ENCODE measurements at places on chromosomes 11 and 22.

- no peak for DNase-seq
These were observed 9.8 kb downstream of the LRRC55 start for GRCh38 chr11:57191311-57192219.

- no peak for DNase-seq
These were observed 17.9 kb downstream of the IGLL1 start for GRCh38 chr22:23562186-23562585.

- DNase-seq = no peak
These were observed 149.1 kb upstream of the SOX6 start for GRCh38 chr11:16505481-16505880.

GRCh38 chr11:115981104-115981481 is 476.9 kb upstream of the CADM1 start:
- DNase-seq = no peak

DNA sequence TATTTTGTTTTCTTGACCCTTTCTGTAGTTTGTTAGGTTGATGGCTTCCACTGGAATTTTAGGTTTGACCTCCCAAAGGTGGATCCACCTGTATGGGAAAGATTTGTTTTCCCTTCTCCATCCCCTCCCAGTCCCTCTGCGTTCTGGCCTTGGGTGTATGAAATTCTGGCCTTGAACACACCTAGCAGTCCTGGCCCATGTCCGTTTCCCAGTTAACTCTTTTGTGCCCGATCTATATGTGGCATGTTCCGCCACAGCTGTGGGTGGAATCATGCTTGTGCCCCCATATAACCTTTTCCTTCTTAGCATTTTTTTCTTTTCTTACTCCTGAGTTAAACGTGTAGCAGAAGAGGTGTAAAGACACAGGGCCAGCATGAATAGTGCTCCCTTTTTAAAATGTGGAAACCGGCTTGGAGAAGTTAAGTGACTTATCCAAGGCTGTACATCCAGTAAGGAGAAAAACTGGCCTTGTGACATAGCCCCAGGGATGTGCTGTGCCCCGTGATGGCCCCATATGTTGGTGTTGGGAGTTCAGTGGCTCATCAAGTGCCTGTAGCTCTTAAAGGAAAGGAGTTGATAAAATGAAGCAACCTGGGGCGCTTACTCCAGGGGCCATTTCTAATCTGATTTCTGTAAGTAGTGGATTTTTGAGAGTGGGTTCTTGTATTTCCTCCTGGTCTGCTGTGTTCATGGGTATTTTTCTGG is 39.3 kb downstream of the ZNRF3 start:
- DNase-seq = no peak

- no peak for DNase-seq
These were observed 426.8 kb downstream of the TBC1D22A start for GRCh38 chr22:47189056-47189916.

GRCh38 chr11:11618973-11619435 is 2.8 kb downstream of the GALNT18 start:
- DNase-seq = no peak

GRCh38 chr11:104165014-104165413 is 1.1 kb upstream of the PDGFD start:
- no peak for DNase-seq

DNA sequence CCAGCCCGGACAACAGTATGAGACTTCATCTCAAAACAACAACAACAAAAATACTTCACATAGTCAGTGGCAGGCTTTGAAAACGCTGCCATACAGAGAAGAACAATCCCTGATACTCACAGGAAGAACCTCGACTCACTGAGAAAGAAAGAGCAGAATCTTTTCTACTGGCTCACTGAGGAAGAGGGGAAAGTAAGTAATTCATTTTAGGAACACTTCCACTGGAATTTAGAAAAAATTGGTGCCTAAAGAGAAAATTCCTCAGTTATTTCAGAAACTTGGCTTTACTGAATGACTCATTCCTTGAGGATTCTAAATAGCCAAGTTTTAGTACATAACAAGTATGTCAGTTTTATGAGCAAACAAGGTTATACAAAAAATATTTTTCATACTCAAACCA is 12.3 kb downstream of the NARS2 start:
- no peak for DNase-seq

- no peak for DNase-seq
These were observed 3.4 kb downstream of the CTNND1 start for GRCh38 chr11:57764972-57765371.

- no peak for DNase-seq
These were observed 26.1 kb downstream of the SHISAL1 start for GRCh38 chr22:44286646-44287045.

- DNase-seq = no peak
These were observed 615.4 kb upstream of the B3GAT1 start for GRCh38 chr11:135027461-135027860.

GRCh38 chr11:126594921-126595367 is 239.5 kb downstream of the ST3GAL4 start:
- no peak for DNase-seq

- no peak for DNase-seq
These were observed 36.3 kb upstream of the CFAP300 start for GRCh38 chr11:102010776-102011494.

GRCh38 chr11:74739546-74740270 is 8.5 kb upstream of the CHRDL2 start:
- no peak for DNase-seq

DNA sequence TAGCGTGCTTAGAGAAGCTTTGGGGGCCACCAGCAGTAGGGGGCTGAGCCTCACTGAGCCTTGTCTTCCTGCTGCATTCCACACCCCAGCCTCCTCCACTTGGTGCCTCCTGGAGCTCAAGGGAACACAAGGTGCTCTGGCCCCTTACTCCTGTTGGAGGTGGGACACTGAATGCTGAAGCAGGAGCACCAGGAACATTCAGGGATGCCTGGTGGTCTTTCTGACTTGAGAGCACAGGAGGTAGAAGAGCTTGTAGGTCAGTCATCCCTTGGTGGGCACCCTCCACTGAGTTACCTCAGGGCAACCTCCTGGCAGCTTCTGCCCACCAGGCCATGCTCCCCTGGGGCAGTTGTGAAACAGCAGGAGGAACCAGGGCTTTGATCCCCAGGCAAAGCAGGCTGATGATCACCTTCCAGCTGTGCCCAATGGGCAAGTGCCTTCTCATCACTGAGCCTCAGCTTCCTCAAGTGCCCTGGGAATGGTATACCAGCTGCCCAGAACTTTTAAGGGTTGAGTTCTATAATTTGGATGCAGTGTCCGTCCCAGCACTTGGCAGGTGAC is 50.1 kb downstream of the CABIN1 start:
- no peak for DNase-seq

GRCh38 chr11:6746626-6747025 is 25.1 kb downstream of the OR2AG2 start:
- no peak for DNase-seq

- no peak for DNase-seq
These were observed 91.5 kb downstream of the MORC2 start for GRCh38 chr22:30876915-30877553.

DNA sequence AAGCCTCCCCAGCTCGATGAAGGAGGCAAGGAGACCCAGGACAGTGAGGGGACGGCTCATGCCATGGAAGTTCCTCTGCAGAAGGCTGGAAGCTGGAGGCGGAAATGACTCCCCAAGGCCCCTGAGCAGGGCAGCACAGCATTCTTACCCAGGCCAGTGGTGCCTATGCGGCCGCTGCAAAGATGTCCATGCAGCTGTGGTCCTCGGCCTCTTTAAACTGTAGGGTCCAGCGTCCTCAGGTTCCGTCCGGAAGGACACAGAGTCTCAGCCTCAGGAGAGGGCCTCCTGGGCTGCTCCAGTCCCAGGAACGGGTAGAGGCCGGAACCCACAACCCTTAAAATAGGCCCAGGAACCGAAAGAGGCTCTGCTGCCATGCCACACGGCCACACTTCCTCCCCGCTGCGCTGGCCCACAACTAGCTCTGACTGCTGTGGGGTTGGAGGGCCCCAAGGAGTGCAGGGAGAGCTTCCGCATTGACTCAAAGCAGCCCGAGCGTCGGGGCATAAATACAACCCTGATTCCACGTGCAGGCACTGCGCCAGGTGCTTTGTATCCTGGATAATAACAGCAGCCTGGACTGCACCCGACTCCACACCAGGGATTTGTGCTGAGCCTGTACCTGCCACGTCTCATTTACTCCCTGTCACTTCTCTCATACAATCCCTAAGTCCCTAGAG is 5.5 kb downstream of the KIAA0930 start:
- DNase-seq = no peak

DNA sequence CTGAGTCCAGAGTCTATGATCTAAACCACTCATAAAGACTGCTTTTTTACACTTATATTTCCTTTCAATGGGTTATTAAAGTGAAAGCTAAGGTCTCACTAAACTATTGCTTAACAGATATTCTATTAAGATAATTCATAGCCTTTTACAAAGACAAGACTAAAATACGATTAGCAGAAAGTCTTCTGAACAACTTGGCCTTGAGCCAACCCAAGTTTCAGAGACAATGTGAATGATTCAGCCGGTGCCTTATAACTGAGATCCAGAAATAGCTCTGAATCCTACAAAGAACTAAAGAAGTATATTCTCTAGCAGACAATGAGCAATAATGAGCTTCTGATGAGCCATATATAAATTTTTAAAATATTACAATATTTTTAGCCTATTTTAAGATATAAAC is 41.5 kb upstream of the CARD18 start:
- no peak for DNase-seq

DNA sequence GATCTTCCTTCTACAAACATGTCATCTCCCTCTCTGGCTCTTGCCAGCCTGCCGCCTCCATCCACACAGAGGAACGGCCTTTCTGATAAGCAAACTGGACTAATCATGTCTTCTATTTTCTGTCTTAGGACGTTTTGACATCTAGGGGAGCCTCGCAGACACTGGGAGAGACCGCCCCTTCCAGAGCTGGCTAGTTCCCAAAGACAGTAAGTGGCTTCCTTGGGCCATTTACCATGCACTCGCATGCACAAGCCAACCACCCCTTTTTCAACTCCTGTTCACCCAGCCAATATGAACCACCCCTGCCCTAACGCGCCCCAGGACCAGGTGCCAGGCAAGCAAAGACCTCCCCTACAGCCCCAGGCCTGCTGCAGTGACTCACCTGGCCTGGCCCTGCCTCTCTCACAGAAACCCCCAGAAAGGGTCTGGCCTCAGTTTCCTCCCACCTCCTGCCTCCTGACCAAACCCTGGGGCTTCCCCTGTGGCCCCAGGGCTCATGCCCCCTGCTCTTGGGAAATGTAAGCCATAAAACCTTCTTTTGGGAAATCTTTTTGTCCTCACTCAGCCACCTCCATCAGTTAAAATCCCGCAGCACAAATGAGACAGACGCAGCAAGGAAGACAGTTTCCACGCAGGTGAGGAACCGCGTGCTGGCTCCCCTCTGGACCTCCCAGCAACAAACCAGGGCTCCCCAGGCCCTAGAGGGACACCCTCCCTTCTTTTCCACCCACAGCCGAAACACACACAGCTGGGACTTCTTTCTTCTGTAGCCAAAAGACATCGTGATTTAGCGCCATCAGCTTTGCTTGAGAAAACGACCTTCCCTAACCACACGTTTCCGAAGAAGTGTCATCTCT is 38.5 kb downstream of the SHANK2 start:
- no peak for DNase-seq

DNA sequence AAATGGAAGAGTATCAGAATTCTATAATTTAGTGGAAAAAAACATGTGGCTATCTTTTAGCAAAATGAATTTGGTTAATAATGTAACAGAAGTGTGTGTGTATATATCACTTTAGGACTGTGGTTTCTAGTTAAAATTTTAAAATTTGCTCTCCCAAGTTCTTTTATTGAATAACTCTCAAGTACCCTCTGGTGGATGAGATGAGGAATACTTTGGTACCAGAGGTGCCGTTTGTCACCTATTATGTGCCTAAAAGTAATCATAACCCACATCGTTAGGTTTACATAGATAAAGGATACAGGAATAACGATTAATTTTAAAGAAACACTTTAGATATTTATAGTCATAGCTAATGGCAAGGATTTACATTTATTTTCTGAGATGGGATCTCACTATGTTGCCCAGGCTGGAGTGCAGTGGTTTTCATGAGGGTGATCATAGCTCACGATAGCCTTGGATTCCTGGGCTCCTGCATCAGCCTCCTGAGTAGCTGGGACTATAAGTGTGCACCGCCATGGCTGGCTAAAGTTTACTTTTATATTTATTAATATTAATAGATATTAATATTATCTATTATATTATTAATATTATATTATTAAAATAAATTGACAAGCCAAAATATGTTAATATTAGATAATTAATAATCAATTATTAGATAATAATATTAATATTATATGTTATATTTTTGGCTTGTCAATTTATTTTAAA is 66.7 kb upstream of the CAPRIN1 start:
- no peak for DNase-seq

DNA sequence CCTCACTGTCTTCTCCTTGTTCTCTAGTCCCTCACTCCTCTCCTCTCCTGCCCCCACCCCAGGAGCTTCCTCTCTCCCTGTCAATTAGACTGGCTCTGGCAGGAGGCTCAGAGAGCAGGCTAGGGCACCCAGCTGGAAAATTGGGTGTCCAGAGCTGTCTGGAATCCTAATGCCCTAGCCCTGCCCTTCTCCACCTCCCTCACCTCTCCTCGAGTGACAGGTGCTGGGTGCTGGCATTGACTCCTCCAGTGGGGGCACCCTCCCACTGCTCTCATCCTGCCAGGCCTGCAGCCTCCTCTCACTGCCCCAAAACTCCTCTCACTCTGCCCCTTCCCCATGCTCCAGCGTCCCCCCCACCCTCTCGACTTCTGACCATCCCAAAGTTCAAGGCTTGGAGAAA is 68.9 kb downstream of the CYTH4 start:
- DNase-seq = no peak

DNA sequence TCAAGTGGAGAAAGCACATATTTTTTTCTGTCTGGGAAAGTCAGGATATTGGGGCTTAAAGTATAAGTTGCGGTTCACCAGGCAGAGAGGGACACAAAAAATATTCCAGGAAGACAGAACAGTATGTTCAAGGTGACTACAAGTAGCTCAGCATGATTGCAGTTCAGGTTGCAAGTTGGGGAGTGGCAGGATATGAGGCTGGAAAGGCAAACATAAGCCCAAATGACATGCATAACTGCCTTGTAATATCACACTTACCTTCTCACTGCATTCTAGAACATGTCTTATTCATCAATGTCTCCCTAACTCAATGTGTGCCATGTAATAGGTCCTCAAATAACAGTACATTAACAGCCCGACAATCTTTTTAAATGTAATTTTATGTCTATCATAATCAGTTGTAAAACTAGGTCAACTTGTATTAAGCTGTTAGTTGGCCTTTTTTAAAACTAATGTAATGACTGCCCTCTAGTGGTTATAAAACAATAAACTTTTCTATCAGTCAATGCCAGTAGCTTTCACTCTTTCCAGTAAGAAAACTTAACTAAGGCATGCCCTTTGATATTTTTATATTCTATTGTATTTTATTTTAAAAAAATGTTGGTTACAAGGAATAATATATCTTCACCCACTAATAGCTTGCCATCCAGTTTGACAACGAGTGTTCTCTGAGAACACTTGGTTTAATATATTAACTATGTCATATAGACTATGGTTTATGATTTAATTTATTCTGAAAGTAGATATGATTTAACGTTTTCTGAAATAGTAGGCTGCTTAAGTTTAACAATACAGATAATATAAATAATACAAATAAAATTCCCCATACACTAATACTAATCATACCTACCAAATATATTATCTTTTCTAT is 39.4 kb upstream of the CFAP300 start:
- DNase-seq = no peak

GRCh38 chr11:46345881-46346484 is 1.3 kb upstream of the DGKZ start:
- DNase-seq = no peak
